ENCODE measurements at places on chromosomes 7 and 10.

GRCh38 chr7:90187507-90188050, 24.0 kb upstream of the STEAP2 start:
- DNase-seq, result no peak

- no peak for DNase-seq
Observed at GRCh38 chr10:115001506-115002381, 63.7 kb downstream of the TRUB1 start.

DNA sequence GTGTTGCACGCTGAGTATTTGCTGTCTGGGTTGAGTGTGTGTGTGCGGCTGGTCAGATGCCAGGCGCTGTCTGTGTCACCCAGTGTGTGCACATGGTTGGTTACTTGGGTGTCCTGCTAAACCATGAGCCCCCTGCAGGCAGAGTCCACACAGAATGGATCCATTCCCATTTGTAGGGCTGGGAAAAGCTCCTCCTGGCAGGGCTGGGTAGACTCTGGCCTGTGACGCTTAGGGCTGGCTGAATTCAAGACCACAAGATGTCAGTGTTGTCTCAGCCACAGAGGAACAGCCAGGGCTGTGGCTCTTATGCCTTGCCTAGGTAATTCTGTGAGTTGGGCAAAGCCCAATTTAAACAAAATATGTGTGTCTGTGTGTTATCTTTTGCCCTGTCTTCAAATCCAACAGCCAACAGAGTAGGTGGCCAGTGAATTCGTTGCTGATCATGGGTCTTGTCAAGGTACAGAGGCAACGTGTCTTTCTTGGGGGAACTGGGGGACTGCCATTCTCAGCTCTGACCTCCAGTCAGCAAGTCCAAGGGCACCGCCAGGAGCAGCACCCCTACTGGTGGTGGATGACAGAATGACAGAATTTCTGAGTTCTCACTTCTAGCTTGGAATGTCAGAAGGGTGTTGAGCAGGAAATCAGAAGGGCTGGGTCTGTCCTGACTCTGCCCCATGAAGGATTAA, 285.1 kb downstream of the CCSER2 start:
- no peak for DNase-seq

GRCh38 chr10:58070956-58071355, 196.7 kb downstream of the IPMK start:
- no peak for DNase-seq

DNA sequence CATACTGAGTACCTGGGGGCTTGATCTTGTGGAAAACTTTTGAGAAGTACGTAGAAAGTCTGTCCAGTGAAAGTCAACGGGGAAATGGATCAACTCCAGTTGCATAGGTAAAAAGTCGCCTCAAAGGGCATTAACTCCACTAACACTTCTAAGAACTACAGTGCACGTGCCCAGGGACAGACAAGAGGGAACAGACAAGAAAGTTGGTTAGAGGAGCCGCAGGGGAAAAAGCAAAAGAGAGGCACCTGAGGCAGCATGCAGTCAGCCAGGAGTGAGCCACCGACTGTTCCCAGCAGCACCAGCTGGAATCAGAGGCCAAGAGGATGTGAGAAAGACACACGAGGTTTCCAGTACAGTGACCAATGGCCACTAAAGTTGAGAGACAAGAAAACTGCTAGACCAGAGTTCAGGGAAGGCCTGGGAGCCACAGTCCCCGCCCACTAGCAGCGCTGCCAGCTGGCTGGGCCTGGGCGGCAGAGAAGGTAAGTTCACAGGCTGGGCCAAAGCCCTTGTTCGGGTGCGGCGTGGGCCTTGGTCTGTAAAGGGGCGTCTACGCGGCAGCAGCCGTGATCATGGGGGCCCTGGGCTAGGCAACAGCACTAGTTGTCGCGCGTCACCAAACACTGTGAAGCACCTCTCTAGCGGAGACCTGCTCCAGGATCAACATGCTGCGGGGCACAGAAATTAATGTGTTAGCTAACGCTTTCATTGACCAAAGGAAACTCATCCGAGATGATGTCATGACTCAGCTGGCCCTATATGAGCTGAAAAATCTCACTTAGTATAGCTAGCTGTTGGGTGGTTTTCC, 14.0 kb downstream of the ITGB1 start:
- DNase-seq, result no peak

GRCh38 chr10:123501148-123501547, 165.0 kb upstream of the GPR26 start:
- DNase-seq, result no peak

DNA sequence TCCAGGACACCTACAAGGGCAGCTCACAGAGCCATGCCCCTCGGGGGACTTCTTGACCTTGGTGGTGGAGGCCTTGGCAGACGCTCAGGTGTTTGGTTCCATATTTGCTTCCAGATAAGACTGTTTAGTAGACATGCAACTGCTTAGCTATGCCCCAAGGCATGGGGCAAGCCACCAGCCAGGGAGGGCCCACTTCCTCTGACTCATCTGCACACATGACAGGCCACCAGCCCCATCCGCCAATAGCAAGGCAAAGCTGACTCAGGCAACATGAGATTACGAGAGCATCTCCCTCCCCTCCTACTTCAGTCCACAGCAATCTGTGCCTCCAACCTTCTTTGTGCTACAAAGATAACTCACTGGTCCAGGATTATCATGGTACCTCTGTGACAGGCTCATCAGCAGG, 54.9 kb downstream of the KCNMA1 start:
- DNase-seq, result no peak

DNA sequence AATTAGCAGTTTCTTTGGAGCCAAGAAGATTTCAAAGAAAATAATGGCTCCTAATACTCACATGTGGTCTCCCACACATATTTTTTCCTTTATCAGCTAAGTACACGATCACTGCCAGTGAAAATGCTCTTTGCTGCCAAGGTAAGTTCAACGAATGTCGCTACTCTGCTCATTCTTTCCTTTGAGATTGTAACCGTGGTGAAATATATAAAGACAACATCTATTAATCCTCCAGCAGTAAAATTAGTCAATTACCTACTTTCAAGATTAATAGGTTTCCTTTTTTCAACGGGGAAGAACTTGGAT, 672.2 kb downstream of the GATA3 start:
- DNase-seq, result no peak

DNA sequence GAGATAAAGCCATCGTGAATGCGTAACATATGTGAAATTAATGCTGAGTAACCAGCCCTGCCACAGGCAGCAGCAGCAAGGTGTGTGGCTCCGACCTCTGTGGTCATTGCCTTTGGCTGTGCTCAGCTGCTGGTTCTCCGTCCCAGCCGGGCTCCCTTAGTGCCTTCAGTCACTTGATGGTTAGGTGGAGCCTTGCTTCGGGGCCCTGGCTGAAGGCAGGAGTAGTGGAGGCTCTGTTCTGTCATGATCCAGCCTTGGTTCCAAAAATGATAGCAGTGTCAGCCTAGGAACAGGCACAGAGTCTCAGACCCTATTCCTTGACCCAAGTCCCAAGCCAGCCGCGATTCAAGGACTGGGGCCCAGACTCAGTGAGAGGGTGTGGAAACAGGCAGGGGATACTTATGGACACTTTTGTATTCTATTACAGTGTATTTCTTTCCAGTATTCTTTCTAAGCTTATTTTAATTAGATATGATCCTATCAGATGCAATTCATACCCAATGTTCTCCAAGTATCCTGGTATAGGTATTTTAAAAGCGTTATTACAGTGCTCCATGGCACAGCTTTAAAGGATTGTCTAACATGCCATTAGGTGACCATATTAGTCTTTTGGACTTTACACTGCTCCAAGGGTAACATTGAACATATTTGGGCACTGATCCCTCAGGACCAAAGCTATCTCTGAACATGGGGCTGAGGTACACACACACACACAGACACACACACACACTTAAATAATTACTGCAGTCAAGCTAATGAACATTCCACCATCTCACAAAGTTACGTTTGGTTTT, 9.0 kb downstream of the SCART1 start:
- DNase-seq, result no peak

DNA sequence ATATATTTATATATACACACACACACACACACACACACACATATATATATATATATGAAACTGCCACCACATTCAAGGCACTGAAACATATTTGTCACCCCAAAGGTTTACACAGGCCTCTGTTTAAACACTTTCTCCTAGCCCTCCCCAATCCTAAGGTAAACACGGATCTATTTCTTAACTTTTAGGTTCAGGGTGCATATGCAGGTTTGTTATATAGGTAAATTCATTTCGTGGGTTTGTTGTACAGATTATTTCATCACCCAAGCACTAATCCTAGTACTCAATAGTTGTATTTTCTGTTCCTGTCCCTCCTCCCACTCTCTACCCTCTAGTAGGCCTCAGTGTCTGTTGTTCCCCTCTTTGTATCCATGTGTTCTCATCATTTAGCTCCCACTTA, 305.0 kb downstream of the GPR37 start:
- DNase-seq, result no peak

DNA sequence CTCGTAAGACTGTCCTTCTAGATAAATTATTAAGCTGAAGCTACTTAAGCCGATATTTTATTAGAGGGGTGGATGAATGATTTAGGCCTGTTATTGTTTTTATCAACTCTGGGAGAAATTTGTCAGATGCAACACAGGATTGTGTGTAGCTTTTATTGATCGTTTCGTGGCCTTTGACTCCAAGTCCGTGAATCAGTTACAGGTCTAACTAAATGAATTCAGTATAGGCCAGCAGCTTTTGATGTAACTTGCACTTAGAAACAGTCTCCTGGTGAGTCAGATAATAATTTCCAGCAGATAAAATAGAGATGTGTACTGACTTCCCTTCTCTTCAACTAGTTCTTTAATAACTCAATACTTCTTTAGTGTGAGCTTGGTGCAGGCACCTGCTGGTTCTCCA, 341.7 kb upstream of the SMIM30 start:
- no peak for DNase-seq

- DNase-seq, result no peak
Observed at GRCh38 chr10:57849691-57850357, 417.9 kb downstream of the IPMK start.

DNA sequence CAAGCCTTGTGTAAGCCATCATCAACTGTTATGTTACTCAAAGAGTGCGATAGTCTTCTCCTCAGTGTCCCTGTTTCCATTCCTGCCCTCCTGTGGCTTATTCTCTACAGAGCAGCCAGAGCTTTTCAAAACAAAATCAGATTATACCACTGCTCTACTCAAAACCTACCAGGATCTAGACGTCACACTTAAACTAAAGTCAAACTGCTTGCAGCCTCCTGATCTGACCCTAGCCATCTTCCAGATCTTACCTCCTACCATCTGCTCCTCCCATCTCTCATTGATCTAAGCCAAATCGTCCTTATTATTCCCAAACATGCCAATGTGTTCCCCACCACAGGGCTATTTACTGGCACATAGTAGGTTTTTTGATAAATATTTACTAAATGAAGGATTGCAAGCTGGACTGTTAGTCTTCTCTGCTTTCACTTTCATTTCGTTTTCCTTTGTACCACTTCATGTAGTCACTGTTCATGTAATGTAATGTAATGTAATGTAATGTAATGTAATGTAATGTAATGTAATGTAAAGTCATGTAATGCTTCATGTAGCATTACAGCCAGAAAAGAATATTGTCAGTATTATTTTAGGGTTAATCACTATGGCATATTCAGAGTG, 116.1 kb downstream of the GPR37 start:
- no peak for DNase-seq

GRCh38 chr10:102524746-102525145, 21.0 kb downstream of the SUFU start:
- no peak for DNase-seq

DNA sequence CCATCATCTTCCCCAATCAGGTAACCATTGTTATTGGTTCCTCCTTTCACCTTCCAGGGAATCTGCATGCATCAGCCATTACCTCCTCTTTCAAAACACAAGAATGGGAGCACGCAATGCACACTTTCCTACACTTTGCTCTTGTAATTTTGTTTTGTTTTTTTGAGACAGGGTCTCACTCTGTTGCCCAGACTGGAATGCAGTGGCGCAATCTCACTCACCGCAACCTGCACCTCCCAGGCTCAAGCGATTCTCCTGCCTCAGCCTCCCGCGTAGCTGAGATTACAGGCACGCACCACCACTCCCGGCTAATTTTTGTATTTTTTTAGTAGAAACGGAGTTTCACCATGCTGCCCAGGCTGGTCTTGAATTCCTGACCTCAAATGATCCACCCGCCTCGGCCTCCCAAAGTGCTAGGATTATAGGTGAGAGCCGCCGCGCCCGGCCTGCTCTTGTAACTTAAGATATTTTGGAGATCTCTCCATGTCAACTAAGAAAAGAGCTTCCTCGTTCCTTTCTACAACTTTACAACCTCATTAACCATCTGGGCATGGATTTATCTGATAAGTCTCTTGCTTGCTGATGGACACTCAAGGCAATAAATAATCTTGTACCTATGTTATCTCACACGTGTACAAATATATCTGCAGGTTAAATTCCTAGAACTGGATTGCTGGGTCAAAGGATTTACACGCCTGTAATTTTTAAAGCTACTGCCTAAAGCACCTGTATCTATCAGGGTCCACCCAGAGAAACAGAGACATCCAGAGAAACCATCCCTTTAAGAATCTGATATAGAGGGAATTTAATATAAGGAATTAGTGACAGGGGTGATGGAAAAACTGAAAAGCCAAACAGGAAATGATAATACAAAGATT, 4.2 kb downstream of the CYTH3 start:
- DNase-seq, result no peak

GRCh38 chr7:116579835-116580234, 55.0 kb downstream of the CAV1 start:
- DNase-seq, result no peak

- DNase-seq, result no peak
Observed at GRCh38 chr7:117623606-117624005, 143.8 kb downstream of the CFTR start.

- no peak for DNase-seq
Observed at GRCh38 chr7:127943541-127944521, 87.4 kb downstream of the LRRC4 start.

GRCh38 chr7:131032786-131033185, 294.9 kb upstream of the MKLN1 start:
- DNase-seq, result no peak

DNA sequence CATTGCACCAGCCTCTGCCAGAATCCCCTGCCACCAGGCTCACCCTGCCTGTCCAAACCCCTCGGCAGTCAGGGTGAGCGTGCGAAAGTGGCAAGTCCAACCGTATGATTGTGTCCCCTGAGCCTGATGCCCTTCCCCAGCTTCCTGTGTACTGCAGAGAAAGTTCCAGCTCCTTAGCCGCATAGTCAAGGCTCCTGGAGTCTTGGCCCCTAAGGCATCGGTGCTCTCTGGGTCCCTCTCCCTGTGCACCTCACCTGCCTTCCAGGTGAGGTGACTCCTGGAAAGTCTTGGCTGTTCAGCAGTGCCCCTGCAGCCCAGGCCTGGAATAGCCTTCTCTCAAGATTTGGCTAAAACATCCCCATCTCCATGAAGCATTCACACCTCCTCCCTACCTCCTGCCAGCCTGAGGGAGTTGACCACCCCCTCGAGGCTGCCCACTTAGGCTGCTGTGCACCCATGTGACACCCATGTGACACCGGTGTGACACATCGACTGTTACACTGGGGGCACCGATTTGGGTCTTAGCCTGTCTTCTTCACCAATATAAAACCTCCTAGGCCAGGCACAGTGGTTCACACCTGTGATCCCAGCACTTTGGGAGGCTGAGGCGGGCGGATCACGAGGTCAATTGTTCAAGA, 56.1 kb upstream of the ELN start:
- no peak for DNase-seq

- DNase-seq, result no peak
Observed at GRCh38 chr10:132469197-132469884, 68.2 kb upstream of the INPP5A start.

- DNase-seq, result no peak
Observed at GRCh38 chr10:121296881-121297585, 301.2 kb downstream of the FGFR2 start.
